ENCODE measurements at places on chromosomes 12 and 14.

DNA sequence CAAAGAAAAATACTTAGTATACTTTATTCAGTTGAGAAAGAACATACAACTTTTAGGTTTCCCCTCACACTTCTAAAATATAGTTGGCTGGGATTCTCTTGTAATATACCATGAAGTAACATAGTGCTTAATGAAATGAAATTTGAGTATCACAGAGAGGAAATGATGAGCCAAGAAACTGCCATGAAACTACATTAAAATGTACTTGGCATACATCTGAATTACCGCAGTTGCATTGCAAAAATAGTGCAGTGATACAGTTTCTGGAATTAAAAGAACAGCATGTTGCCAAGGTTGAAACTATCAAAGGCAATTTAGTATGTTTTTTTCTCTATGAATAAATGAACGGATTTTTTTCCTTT lies 389.2 kb downstream of the TMEM117 start:
- DNase-seq = no peak

DNA sequence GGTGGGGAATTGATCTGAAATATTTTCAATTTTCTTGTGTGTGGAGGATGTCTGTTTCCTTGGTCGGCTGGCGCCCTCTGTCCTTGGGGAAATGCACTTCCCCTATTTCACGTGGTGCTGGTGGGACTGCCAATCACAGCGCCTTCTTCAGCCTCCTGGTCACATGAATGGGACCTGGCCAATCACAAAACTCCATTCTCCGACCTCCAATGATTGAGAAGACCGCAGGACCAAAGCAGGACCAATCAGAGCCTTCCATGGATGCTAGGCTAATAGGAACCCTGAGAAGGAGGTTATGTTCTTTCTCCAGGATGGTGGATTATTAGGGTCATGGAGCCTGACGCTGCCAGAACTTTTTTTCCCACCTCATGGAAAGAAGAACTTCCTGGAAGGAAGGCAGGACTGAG lies 188.7 kb downstream of the TTC8 start:
- DNase-seq = no peak

GRCh38 chr14:74963178-74963704 lies 7.8 kb upstream of the PGF start:
- DNase-seq = no peak

DNA sequence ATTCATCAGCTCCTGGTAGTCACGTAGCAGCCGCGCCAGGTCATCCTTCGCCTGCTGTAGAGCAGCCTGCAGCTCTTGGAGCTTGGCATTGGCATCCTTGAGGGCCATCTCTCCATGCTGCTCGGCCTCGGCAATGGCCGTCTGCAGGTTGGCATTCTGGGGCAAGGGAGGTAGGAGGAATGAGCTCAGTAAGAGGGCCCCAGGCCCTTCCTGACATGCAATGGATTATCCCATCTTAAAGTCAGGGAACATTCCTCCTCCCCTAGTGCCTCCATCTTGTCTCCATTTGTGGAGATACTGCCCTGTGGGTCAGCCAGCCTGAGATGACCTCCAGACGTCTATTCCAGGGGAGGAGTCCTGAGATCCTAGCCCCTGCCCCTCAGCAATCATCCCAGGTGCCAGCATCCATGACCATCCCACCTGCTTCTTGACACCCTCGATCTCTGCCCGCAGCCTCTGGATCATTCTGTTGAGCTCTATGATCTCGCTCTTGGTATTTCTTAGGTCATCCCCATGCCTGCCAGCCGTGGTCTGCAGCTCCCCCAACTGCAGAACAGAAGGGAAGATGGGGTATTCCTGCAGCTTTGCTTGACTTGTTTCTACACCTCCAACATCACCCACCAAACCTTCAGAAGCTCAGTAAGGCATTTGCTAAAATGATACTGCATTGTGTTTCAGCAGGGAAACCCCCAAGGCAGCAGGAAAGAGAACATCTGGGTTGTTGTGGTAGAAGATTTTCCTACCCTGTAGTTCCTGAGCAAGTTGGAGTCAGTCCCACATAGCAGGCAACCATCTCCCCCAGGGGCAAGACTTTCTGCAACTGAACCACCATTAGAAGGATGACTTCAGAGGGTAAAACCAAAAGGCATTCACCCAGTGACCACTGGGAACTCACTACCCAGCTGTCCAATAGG lies 4.4 kb downstream of the KRT3 start:
- DNase-seq = no peak

DNA sequence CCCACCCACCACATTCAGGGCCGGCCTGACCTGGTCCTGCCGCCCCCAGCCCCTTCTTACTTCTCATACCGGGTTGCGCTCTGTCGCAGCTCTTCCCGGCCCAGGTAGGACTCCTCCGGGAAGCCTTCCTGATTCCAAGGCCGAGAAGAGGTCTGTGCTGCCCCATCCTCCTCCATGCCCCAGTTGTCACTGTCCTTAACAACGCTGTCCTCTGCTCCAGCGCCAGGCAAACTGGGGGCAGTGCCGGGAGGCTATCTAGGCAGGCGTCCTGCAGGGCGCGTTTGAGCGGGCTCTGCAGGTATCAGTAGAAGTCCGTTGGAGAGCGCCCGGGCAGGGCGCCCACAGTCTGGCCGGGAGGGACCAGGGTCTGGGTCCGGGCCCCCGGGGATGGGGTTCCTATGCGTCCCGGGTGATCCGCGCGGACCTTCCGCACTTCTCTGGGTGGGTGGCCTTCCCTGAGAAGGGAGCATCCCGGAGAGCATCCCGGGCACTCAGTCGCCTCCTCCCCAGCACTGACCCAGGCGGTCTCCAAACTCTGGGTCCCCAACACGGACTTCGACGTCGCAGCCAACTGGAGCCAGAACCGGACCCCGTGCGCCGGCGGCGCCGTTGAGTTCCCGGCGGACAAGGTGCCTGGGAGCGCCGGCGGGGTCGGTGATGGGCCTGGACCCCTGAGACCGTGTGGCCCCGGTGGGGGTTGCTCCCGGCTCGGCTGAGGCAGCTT lies 900 bp downstream of the AMN start:
- peak; percentile 12 for DNase-seq

DNA sequence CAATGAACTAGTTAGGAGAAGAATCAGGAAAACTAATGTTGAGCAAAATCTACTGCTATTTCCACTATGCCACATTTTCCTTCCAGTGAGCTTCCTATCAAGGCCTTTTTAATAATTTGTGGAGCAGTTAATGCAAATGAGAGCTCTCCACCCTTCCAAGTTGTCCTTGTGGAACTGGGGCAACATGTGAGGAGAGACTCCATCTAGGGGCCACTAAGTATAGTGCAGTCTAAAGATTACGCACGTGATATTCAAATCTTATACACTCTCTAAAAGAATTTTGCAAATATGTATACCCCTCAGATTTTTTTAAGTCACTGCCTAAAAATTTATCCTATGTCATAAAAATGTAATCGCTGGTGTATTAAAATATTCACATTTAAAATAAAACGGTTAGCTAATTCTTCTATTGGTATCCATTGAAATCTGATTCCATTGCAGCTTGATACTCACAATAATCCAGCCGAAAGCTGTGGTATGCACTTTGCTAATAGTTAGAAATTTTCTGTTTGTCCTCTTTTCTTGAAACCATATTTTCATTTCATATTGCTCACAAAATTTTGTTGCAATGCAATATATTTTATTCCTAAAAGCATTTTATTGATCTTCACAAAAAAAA lies 100.1 kb downstream of the PAH start:
- DNase-seq = no peak

GRCh38 chr12:130916241-130916911 lies 37.3 kb upstream of the ADGRD1 start:
- peak; percentile 75 for DNase-seq

GRCh38 chr12:53508534-53509170 lies 1.4 kb upstream of the NPFF start:
- peak; percentile 77 for DNase-seq

DNA sequence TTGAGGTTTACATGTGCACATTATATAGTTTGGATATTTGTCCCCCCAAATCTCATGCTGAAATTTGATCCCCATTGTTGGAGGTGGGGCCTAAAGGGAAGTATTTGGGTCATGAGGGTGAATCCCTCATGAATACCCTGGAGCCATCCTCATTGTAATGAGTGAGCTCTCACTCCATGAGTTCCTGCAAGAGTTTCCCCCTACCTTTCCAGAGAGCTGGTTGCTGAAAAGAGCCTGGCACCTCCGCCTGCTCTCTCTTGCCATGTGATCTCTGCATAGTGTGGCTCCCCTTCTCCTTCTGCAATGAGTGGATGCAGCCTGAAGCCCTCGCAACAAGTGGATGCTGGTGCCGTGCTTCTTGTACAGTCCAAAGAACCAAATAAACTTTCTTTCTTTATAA lies 234.3 kb upstream of the DIO2 start:
- DNase-seq = no peak

DNA sequence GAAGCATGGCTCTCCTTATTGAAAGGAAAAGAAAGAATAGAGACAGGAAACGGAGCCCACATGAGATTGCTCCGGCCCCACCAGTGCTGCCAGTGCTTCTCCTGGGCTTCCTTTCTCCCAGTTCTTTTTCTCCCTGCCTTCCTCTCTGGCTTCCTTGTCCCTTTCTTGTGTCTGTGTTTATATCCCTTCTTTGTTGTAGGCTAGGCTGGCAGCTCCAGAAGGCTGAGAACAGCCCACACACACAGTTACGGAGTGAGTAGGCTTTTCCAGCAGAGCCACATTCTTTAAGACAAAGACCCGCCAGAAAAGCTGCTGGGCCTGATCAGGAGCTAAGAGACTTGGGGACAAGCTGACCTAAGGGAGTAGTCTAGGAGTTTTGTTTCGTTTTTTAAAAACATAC lies 13.0 kb downstream of the CIPC start:
- peak; percentile 95 for DNase-seq

GRCh38 chr12:3123729-3124128 lies 46.5 kb downstream of the TSPAN9 start:
- no peak for DNase-seq

GRCh38 chr14:51644217-51644933 lies 7.3 kb upstream of the FRMD6 start:
- no peak for DNase-seq

DNA sequence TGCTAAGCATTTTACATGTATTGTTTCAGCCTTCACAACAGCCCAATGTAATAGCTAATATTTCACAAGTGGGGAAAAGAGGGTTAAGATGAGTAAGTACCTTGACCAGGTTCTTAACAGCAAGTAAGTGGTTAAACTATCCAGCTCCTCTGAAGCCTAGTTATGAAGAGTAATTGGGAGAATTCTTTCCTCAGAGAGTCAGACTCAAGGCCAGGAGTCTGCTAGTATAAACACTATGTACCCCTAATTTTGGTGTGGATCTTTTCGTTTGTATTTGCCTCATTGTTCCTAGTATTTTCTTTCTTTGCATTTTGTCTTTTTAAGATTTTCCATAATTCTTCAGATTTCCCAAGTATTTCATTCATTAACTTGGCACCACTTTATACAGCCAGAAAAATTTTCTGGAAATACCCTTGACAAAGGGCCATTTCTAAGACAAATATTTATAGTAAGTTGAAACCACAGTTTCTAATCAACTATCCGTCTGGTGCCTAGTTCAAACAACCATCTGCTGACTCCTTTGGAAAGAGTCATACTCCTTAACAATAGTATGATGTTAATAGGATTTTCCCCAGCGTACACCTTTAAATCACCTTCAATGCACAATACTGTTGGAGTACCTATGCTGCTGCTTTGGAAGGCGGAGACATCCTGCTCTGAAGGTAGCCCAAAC lies 81.2 kb downstream of the SCAF11 start:
- no peak for DNase-seq

GRCh38 chr14:90808759-90809529 lies 7.3 kb downstream of the TTC7B start:
- DNase-seq = no peak

- no peak for DNase-seq
These were observed 285.1 kb upstream of the NOS1 start for GRCh38 chr12:117646520-117646919.

- no peak for DNase-seq
These were observed 17.0 kb upstream of the WNT5B start for GRCh38 chr12:1611803-1612572.

DNA sequence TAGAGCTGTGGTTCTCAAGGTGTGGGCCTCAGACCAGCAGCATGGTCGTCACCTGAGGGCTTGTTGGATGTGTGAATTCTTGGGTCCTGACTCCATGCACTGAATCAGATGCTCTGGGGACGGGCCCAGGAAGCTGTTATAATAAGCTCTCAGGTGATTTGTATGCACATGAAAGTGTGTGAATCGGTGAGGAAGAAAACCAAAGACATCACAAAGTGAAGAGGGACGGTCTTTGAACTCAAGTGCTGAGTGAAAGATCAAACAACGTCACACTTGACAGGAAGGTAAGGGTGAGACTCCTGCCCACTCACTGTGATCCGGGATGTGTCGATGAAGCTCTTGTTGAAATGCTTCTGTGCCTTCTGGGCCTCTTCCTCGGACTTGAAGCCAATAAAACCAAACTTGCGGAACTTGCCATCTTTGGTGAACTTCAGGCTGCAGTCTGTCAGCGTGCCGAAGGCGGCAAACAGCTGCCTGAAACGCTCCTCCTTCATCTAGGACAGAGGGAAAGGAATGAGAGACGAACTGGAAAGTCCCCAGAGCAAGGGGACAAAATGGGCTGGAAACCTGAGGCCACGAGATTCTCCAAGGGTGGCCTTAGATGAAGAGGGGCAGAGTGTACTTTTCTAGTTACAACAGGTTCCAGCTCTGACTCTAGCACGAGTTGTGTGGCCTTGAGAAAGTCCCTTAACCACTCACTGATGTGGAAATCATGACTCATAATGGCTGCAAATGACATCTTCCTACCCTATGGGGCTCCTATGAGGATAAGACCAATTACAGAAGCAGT lies 4.0 kb downstream of the RBM19 start:
- peak; percentile 6 for DNase-seq

DNA sequence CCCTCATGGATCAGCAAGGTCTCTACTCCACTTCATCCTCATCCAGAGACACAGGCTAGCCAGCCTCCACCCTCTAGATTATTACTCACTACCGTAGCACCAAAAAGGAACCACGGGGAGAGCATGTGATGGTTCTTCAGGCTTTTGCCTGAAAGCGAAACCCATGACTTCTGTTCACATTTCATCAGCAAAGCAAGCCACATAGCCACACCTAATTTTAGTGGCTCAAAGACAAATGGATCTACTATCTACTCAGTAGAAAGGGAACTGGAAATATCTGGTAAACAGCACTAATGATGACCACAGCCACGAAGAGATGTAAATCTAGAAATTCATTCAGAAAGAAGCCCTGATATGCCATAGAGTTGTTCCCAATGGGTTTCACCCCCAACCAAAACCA lies 51.4 kb downstream of the VCPKMT start:
- peak; percentile 39 for DNase-seq

GRCh38 chr12:8080120-8080519 lies 2.0 kb upstream of the NECAP1 start:
- DNase-seq = no peak

DNA sequence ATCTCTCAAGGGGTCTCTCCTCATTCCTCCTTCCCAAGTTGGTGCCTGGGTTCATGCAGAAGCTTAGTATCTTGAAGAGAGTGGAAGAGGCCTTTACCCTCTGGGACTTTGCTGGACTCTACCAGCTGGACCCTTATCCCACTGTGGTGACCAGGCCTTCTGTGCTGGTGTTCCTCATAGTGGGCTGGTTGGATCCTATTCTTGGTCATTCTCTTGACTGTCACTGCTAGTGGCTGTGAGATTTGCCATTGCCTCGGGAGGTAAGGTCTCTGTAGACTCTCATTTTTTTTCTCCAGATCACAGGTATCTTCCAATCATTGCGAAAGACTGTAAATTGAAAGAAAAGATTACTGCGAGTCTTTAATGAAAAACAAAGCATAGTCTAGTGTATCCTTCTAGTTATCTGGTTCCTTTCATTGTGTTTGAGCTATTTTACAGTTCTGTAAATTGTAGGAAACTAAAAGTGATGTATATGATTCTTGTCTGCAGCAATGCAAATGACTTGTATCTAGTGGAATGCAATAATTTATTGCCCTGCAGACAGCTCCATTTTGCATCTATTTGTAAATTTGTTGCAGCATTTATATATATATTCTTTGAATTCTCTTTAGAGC lies 217.9 kb downstream of the AEBP2 start:
- DNase-seq = no peak

Data from trophoblast cell (in vitro differentiated cells and primary cell).